ENCODE measurements at places on chromosomes 6 and 20.

DNA sequence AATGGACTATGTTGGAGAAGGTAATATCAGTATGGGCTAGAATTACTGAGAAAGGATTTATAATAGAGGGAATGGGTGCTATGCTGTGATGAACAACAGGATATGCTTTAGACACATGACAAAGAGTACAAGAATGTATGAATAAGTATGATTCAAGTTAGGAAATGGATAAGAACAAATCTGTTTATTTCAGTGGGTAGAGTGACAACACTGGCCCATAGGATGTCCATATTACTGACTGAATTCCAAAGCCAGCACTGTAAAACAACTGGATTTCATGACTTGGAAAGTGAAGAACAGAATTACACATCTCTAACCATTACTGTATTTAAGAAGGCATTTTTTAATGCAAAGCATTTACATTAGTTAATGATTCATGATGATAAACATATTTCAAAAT is 35.9 kb downstream of the EPM2A start:
- no peak for DNase-seq

- no peak for DNase-seq
Measured at GRCh38 chr6:135506270-135506997, 8.9 kb upstream of the AHI1 start.

GRCh38 chr20:32439132-32439829 is 81.2 kb downstream of the ASXL1 start:
- no peak for DNase-seq

DNA sequence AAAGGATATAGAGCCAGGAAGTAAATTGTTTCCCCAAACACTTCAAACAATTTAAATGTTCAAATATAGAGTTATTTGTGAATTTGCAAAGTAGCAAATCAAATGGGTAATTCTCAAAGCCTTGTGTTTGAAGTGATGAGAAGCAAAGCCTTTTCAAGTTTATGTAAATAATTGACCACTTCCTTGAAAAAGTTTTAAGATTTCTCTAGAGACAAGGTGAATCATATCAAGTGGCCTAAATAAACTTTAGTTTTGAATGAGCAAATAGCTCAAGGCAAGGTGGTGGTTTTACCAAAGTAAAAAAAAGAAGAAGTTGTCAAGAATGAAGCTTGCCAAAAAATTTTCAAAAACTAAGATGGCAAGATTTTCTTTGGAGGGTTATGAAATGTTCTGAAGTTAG is 42.6 kb upstream of the IFNGR1 start:
- no peak for DNase-seq

DNA sequence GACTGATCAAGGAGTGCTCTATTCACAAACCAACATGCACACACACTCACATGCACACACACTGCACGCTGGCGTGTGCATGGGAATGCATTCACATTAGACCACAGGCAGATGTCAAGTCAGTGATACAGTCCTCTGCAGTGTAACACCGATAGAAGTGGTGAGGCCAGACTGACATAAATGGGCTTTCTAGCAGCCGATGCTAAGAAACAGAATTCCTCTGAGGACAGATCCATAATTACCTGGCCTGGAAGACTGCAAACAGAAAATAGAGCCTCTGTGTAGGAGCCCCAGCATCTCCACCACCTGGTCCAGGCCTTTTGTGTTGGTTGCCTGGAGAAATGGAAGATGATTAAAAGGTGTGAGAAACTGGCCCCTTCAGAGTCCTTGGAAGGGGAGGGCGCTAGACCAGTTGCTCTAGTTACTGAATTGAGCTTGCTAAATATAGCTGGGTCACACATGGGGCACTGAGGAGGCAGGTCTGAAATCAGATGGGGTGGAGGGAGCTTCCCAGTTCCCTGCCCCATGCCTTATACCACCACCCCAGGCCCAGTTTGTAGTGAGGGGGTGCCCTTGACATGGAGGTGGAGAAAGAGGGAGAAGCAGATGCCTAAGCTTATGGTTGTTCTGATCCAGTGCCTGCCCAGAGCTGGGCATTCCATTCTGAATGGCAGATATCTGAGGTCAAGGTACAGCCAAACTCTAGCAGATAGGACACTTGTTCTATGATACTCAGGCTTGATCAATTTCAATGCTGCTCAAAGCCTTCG is 233.8 kb downstream of the LRFN2 start:
- no peak for DNase-seq
